ENCODE measurements at places on chromosomes 2 and 18.

- DNase-seq = no peak
Observed at GRCh38 chr2:119267604-119268003, 44.0 kb downstream of the STEAP3 start.

DNA sequence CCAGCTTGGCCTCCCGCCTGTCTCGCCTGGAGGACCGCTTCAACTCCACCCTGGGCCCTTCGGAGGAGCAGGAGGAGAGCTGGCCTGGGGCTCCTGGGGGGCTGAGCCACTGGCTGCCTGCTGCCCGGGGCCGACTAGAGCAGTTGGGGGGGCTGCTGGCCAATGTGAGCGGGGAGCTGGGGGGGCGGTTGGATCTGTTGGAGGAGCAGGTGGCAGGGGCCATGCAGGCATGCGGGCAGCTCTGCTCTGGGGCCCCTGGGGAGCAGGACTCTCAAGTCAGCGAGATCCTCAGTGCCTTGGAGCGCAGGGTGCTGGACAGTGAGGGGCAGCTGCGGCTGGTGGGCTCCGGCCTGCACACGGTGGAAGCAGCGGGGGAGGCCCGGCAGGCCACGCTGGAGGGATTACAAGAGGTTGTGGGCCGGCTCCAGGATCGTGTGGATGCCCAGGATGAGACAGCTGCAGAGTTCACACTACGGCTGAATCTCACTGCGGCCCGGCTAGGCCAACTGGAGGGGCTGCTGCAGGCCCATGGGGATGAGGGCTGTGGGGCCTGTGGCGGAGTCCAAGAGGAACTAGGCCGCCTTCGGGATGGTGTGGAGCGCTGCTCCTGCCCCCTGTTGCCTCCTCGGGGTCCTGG is 3.7 kb upstream of the KHK start:
- no peak for DNase-seq

- DNase-seq = no peak
Observed at GRCh38 chr2:213166109-213166508, 14.7 kb upstream of the IKZF2 start.

GRCh38 chr2:177353187-177353478 is 39.4 kb upstream of the AGPS start:
- no peak for DNase-seq

DNA sequence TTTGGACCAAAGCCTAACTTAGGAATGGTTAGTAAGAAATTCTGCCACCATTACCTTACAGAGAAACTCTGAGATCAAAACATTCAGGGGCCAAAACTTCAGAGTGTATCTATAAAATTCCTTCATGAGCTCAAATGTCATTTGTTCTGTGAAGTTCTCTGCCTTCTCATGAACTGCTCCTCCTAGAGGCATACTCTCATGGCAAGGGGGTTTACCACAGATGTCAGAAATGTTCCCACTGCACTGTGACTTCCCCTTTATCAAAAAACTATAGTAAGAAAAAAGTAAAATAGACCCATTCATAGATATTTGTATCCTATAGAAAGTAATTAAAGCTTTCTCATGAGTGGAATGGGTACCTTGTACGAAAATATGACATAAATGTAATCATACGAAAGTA is 68.5 kb downstream of the USP40 start:
- no peak for DNase-seq

DNA sequence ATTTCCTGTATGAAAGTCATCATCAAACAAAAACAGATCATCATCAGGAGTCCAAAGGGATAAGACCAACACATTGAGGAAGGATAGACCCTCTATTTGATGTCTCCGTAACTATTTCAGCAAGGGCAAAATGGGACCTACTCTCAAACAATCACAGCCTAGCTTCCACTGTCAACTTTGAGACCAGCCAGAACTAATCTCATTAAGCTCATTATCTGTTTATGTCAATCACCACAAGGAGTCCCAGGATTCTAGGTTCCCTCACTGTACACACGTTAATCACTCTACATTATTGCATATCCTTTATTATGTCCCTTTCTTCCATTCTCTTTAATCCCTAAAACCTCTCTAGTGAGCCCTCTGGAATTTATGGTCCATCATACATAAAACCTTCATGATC is 370.3 kb upstream of the LINC00305 start:
- no peak for DNase-seq

All from LoVo (cell line).